ENCODE measurements at places on chromosomes 6 and 20. TPM values are rescaled to one million over a fixed set of nuclear protein-coding genes. Genes with fewer than 3 reads are reported as not detected.

GGTLC1 gene
- not detected for total RNA-seq

ZSCAN16 gene
- total RNA-seq, result 13.4 TPM

ZNF334 gene
- total RNA-seq, result 4.8 TPM

PRKN gene
- 0.31 TPM for total RNA-seq

ROS1 gene
- total RNA-seq, result not detected

RAB44 gene
- total RNA-seq, result not detected
